ENCODE measurements at places on chromosomes 16 and 17. TPM values are rescaled to one million over a fixed set of nuclear protein-coding genes. Genes with fewer than 3 reads are reported as not detected.
A peak's percentile ranks its signal among the peaks of the same experiment; 100 is the strongest.

TNS4 gene
- total RNA-seq: 36.6 TPM

DNA sequence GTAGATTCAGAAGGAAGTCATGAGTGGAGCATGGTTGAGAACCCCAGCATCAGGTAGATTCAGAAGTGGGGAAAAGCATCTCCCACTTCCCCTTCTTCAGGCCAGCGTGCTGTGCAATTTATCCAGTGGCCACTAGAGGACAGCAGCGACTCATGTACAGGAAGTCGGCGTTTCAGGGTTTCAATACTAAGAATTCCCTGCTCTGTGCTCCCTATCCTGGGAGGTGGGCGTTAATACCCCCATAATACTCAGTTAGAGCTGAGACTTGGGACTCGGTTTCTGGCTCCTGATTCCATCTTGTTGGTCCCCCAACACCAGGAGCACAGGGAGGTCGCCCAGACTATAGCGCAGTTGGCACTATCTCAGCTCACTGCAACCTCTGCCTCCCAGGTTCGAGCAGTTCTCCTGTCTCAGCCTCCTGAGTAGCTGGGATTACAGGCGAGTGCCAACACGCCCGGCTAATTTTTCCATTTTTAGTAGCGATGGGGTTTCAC lies 75.3 kb upstream of the AMZ2 start:
- peak; percentile 63 for DNase-seq

DNA sequence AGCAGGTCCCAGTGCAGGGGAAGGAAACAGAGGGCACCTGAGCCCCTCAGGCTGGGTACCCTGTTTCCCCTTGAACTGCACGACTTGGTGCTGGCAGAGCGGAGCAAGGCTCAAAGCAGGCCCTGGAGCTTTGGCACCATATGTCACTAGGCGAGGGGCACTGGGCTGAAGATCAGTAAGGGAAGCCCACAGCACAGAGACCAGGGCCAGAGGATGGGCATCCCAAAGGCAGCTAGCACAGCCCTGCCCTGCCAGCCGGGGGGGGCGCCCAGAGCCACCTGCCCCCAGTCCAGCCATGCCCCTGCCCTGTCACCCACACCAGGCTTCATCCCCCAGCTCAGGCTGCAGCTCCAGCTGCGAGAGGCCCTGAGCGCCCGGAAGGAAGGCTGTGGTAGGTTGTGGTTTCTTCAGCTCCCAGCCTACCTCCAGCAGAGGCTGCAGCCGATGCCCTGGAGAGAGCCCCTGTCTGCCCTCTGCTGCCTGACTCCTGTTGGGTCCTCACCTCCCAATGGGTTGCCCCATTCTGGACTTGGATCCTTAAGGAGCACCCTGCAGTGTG lies 10.9 kb downstream of the NHERF1 start:
- DNase-seq: no peak

- DNase-seq: no peak
These were observed 75.3 kb downstream of the MRC2 start for GRCh38 chr17:62702746-62703260.

NEUROD2 gene
- not detected for total RNA-seq

DNA sequence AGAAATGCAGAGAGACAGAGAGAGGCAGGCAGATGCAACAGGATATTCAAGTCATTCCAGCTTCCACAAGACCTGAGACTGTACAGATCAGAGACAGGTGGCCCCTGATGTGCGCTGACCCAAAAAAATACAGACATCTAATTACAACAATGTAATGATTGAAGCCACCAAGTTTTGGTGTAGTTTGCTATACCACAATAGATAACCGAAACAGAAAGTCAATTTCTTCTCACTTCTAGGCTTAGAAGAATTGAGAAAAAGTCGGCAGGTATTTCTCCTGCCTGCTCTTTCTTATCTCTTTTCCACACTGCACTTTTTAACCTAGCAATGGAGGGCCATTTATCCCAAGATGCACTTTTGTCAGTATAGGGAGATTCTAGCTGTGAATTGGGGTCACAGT lies 949.2 kb downstream of the CDH11 start:
- DNase-seq: no peak

- DNase-seq: no peak
These were observed 1.2 kb downstream of the HAGH start for GRCh38 chr16:1825381-1825863.

DNA sequence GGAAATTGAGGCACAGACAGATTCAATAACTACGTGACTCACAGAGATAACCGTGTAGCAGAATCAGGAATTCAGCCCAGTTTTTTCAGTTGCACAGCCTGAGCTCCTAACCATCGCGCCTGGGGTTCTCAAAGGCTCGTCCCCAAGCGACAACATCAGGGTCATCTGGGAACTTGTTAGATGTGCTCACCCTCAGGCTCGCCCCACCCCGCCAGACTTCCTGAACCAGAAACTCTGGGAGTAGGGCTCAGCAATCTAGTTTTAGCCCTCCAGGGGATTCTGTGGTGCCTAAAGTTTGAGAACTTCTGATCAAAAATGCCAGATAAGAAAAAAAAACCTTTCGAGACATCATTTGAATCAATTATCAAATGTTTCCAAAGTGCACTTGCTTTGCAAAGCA lies 559.8 kb downstream of the WWOX start:
- no peak for DNase-seq

DNA sequence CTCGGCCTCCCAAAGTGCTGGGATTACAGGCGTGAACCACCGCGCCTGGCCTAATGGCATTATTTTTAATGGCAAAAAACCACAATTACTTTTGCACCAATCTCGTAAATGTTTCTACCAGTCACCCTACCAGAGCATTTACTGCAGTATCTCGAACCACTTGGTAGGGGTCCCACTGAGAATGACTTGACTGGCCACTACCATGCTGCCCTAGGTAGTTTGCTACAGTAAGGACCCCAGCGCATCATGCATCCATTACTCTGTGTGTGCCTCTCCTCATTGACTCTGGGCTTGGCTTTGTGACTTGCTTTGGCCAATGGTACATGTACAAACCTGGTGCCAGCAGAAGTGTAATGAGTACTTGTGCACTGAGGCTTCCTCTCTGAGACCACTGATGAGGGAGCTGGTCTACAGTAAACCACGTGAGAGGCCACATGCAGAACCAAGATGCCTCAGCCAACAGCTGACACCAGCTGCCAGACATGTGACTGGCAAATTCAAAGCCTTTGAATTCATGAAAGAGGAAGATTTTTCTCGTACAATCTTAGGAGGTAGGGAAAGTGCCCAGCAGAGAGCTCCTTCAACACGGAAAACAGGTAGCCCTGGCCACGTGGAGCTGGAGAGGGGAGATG lies 421.7 kb upstream of the C16orf82 start:
- DNase-seq: no peak

DNA sequence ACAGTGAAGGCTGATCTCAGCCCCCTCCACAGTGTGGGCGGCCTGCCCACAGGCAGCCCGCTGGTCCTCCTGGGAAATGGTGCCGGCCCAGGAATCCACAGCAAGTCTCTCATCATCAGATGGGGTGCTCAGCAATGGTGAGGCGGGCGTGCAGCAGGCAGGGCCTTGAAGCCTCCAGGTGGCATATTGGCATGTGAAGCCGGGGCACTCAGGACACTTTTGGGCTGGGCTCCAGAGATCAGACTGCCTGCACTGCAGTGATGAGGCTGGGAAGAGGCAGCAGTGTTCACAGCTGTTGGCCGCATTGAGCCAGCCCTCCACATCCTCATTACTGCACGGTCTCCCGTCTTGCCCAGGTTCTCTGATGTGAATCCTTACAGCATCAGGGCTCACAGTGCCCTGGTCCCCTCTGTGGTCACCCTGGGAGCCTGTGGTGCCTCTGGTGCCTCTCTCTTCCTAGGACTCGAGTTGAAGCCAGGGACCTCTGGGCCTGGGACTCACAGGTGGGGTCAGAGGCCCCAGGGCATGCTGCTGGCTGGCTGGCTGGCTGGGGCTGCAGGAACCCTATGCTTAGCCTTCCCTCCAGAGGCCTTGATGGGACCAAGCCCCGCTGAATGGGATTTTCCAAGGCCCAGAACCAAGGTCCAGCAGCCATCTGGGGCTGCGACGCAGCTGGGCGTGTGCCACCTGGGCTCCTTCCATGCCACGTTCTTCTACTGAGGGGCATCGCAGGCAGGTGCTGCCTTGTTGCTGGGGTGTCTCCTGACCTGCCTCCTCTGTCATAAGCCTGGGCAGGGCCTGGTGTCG lies 48.6 kb downstream of the TNFRSF13B start:
- DNase-seq: no peak

DNA sequence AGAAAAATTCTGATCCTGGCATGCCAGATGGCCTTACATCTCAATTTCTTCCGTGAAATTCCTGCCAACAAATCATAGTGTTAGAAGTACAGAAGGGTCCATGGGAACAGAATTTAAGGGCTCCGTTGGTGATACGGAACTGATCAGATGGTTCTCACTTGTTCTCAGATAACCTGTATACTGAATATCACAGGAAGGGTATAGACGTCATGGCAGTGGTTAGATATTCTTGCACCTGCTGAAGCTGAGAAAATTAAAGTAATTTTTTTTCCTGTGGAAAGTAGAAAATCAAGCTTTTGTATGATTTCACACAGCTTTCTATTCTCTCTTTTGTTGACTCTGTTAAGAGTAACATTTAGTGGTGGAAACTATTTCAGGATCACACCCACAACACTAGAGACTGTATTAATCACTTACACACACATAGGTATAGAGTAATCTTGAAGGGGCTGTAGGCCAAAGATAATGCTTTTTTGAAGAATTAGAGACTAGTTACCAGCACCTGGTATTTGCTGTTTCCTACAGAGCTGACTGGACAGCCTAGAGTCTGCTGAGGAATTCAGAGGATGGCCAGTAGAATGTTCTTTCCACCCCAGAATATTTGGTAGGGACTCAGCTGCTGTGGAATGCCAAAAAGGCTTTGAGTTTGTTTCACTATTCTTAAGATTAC lies 7.5 kb downstream of the TENT4B start:
- DNase-seq: no peak

GRCh38 chr16:64089697-64090096 lies 1032.2 kb downstream of the CDH11 start:
- no peak for DNase-seq

- DNase-seq: peak; percentile 19
These were observed 133.4 kb downstream of the OR1D5 start for GRCh38 chr17:2929881-2930533.

ASGR2 gene
- total RNA-seq: 0.32 TPM

- no peak for DNase-seq
These were observed 1.9 kb downstream of the PRAC1 start for GRCh38 chr17:48720266-48721008.

DNA sequence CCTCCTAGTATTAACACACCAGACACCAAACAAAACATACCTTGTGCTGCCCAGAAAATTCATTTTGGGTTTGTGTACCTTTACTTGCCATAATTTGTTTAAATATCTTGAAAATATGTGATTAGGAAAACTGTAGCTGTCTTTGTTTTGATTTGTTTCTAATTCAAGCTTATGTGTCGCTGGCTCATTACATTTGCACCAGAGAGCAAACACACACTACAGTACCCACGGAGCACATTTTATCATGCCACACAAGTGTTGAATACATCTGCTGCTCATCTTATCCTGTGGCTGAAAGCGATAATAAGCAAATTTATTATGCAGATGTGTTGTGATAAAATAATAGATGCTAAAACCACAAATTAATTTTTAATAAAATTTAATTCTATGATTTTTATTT lies 63.1 kb downstream of the SPAG9 start:
- DNase-seq: no peak

ABCA3 gene
- total RNA-seq: 5.4 TPM

DNA sequence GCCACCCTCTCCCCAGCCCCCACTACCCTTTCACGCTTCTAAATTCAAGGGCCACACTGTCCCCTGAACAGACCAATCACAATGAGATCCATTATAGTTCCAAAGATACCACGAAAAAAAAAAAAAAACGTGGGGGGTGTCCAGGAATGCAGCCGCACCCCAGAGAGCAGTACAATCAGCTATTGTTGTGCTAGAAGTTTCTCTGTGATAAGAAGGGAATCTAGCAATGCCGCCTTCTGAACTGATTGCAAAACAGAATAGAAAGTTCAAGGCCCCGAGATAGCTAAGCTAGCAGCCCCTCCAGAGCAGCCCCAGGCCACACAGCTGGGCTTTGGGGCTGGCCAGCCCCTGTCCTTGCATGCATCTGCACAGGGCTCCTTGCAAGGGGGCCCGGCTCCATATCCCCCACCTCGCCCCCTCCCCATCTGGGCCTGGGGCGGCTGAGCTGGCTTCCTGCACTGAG lies 86.9 kb upstream of the CBX4 start:
- no peak for DNase-seq

GRCh38 chr17:16930571-16931317 lies 41.2 kb downstream of the TNFRSF13B start:
- DNase-seq: no peak

- DNase-seq: no peak
These were observed 5.1 kb upstream of the EVPL start for GRCh38 chr17:76032073-76032779.

- DNase-seq: no peak
These were observed 323 bp upstream of the KRTAP9-9 start for GRCh38 chr17:41254861-41255260.

AXIN2 gene
- total RNA-seq: 7.1 TPM

DNA sequence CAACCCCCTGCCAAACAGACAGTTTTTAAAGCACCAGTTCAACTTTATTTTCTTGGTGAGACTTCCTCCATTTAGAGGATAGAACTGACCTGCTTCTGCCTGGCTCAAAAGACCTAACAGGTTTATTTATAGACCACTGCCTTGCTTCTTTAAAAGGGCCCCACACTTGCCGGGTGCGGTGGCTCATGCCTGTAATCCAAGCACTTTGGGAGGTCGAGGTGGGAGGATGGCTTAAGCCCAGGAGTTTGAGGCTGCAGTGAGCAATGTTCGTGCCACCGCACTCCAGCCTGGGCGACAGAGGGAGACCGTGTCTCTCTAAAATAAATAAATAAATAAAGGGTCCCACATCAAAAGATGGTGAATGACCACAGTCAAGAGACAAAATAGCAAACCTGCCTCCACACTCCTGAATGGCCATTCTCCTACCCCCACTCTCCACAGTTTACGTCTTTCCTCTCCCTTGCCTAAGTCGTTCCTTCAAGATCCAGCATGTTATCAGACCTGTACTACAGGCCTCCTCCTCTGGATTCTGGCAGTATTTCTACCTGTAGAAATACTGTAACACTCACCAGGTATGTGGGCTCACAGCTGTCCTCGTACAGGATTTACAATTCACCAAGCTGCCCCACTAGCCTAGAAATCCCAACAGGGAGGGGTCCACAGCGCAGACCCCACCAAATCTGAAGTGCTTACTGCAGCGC lies 95.6 kb downstream of the SMG6 start:
- DNase-seq: no peak

CACNG3 gene
- total RNA-seq: not detected

NPIPB9 gene
- total RNA-seq: 1.1 TPM

SYNRG gene
- 23.8 TPM for total RNA-seq

GRCh38 chr16:67431775-67432505 lies 1.0 kb downstream of the HSD11B2 start:
- no peak for DNase-seq

TMEM220 gene
- not detected for total RNA-seq

CLDN7 gene
- 286 TPM for total RNA-seq

GRCh38 chr17:50699410-50699809 lies 8.3 kb downstream of the ANKRD40 start:
- no peak for DNase-seq

- no peak for DNase-seq
These were observed 330.0 kb downstream of the SHISA9 start for GRCh38 chr16:13231365-13231764.

- peak; percentile 58 for DNase-seq
These were observed 2.0 kb downstream of the NPTX1 start for GRCh38 chr17:80474231-80474960.
